ENCODE measurements at places on chromosomes 2 and 18.
A peak's percentile ranks its signal among the peaks of the same experiment; 100 is the strongest.

- DNase-seq = no peak
Observed at GRCh38 chr2:231541645-231542044, 11.4 kb upstream of the NMUR1 start.

GRCh38 chr2:130341562-130342019, 1.1 kb upstream of the IMP4 start:
- no peak for DNase-seq

GRCh38 chr2:163182764-163183354, 344.3 kb upstream of the KCNH7 start:
- no peak for DNase-seq

DNA sequence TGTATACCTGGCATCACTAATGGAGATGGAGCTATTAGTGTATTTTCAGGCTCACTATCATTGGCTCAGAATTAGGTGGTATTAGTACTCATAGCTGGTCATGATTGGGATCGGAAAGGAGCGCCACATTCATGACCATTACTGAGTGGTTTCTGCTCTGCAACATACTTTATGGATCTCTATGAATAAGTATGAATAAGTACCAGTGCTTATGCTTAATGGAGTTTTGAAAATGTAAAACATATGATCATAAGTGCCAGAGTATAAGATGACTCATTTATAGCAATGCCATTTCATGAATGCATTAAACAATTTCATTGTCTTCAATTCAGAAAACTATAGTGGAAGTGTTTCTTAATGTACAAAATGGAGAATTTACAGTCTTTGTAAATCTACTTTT, 156.7 kb downstream of the GALNT3 start:
- no peak for DNase-seq

- DNase-seq = peak; percentile 18
Observed at GRCh38 chr2:18749912-18750526, 160.7 kb upstream of the NT5C1B start.

GRCh38 chr2:172572981-172573380, 17.1 kb downstream of the PDK1 start:
- DNase-seq = no peak

GRCh38 chr2:219453671-219454590, 19.3 kb downstream of the SPEG start:
- no peak for DNase-seq

GRCh38 chr18:27040796-27041195, 144.3 kb downstream of the CHST9 start:
- DNase-seq = no peak

DNA sequence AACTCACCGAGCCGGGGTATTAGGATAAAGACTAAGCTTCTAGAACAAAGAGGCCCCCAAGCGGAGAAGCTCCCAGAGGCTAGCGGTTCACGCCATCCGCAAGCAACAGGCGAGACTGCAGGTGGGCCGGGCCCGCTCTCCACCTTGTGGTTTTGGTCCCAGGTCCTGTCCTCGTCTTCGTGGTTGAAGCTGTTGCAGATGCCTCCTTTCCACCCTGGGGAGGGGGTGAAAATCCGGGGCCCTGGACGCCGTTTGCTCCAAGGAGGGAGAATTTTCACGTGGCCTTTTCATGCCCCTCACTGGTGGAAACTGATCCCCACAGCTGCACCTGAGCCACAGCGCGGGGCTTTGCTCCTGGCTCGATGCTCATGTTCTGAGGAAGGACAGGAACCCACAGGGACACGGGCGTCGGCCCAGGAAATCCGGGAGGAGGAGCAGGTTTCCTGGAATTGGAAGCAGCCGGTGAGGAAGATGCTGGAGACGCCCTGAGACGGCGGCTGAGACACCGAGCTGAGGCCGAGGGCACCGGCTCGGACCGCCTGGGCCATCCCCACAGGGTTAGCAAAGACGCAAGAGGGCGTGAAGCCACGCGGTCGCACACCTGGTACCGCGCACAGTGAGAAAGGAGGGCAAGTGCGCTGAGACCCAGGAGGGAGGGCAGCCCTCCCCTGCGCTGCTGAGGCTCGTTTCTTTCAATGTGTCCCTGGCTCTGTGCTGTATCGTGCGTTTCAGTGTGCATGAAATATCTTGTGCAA, 54.7 kb upstream of the SALL3 start:
- DNase-seq = no peak

DNA sequence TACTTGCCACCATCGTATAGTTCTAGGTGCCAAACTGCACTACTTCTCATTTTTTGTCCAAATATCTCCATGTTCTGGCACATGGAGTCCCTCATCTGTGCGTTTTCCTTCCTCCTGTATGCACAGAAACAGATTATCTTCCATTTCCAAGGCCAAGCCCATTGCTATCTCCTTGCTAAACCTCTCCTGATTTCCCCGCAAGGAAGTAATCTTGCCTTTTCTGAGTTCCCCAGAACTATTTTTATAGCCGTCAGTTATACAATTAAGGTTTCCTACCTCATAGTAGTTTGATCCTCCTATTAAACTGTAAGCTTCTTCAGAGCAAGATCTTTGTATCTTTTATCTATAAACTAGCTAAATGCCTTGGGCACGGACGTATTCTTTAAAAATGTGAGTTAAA, 7.2 kb downstream of the DSG2 start:
- DNase-seq = no peak

GRCh38 chr2:68487773-68488355, 20.5 kb downstream of the APLF start:
- peak; percentile 18 for DNase-seq

GRCh38 chr2:15729709-15730544, 138.3 kb downstream of the DDX1 start:
- DNase-seq = no peak

DNA sequence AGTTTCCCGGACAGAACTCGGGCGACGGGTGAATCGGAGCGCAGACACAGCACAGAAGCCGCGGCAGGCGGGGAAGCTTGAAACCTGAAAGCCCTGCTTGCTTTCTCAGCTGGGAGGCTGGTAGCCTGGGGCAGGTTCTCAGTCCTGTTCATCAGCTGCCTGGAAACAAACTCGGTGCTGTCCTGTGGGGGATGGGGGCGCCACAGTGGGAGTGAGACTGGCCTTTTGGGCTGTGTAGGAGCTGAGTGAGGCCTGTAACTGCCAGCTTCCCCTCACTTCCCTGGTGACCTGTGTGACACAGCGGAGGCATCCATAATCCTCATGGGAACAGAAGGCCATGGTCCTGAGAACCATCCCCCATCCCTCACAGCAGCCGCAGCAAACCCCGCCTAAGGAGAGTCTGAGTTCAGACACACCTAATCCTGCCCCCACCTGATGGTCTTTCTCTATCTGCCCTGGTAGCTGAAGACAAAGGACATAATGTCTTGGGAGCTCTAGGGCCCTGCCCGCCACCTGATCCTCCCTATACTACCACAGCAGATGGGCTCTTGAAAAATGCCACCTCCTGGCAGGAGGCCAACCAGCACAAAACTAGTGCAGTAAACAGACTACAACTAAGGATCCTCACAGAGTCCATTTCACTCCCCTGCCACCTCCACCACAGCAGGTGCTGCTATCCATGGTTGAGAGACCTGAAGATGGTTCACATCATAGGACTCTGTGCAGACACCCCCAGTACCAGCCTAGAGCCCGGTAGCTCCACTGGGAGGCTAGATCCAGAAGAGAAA, 52.7 kb upstream of the LDLRAD4 start:
- DNase-seq = no peak

GRCh38 chr2:85929096-85930050, 40.6 kb upstream of the ST3GAL5 start:
- no peak for DNase-seq

GRCh38 chr2:22694300-22694699, 690.7 kb upstream of the KLHL29 start:
- DNase-seq = no peak

- DNase-seq = no peak
Observed at GRCh38 chr2:171512014-171512413, 10.3 kb upstream of the CYBRD1 start.

DNA sequence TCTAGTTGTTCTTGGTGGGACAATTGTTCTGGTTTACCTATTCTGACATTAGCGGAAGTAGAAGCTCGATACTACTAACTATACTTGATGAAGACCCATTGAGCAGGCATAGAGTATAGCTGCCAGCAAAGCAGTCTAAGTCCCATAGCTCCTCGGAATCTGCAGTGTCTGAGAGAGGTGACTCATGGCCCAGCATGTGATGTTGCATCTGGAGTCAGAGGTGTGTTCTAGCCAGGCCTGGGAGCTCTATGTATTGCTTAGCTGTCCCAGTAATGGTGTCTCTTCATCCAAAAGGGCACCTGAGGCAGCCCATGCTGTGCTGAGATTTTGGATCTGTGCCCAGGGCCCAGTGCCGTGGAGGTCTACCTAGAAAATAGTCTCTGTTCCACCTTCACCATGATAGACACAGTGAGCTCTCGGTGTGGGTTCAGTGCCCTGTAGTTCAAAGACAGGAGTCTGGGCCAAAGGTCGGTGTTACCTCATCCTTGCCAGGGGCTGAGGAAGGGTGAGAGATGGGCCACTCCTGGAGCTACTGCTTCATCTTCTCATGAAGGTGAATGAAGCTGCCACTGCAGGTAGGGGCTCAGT, 47.3 kb downstream of the MEX3C start:
- no peak for DNase-seq

DNA sequence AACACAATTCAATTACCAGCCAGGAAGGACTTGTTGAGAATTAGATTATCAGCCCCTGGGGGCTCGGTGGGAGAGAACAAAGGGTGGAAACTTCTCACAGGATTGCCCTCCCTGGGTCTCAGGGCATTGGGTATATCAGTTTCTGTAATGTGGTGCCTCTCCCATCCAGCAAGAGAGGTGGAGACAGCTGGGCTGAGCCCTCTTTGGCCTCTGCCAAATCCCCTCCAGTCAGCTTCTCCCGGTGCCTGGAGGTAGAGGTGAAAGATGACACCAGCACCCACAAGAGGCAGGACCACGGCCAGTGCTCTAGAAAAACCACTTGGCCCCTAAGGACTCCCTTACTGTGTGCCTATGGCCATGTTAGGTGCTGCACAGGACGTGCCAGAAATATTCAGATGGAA, 179.7 kb downstream of the HAUS1 start:
- no peak for DNase-seq

DNA sequence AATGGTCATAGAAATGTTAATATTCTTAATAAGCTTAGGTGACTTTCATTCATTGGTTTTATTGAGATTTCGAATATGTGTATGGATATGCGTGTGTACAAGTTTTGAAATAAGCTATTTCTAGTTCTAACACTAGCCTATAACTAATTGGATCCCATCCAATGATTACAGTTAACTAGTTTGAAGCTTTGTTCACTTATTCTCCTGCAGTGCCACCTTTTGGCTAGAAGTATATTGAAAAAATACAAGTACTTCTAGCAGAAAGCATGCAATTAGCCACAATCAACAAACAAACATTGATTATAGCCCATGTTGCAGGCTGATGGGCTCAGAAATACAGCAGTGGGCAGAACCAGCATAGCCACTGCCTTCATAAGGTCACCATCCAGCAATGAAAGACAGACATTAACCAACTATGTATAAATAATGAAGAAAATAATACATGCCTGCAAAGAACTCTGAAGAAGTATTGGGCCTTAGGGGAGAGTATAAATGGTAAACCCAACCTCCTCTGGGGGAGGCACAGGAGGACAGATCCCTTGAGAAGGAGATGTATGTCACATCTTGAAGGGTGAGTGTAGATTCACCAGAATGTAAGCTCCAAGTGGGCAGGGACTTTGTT, 5.1 kb upstream of the PIEZO2 start:
- DNase-seq = no peak

DNA sequence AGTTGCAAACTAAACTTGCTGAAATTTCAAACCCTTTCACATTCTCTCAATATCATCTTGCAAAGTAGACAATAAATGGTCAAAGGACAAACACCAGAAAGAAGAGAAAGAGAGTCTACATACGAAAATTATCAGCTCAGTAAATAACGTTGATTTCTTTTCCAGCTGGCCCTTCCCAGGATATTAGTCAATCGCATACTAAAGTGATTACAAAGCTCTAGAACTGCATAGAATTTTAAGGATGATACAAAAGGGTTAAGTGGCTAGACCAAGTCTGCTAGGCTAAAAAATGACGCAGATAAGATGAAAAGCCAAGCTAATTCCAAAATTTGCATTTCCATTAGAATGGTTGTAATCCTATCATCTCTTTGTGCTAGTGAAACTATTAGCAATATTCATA, 405.7 kb downstream of the FBXO15 start:
- DNase-seq = no peak

- DNase-seq = no peak
Observed at GRCh38 chr2:27184115-27184514, 27.7 kb upstream of the ATRAID start.

DNA sequence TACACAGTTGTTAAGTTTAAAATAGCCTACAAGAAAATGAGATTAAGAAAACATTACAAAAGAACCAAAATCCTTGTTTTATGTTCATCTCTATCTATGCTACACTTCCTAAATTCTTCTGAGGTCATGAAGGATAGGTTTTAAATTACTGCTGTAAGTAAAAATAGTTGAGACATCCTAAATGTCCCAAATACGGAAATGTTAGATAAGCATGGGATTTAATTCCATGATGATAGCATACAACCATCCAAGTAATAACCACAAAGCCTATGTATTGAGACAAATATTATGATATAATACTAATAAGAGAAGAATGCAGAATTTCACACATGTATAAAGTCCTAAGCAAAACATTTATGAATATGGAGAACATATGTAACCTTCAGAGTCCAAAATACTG, 34.1 kb downstream of the PIEZO2 start:
- DNase-seq = no peak

- no peak for DNase-seq
Observed at GRCh38 chr18:76528477-76529432, 33.7 kb upstream of the ZNF516 start.

- peak; percentile 77 for DNase-seq
Observed at GRCh38 chr2:3628800-3629199, 29.2 kb upstream of the ALLC start.

DNA sequence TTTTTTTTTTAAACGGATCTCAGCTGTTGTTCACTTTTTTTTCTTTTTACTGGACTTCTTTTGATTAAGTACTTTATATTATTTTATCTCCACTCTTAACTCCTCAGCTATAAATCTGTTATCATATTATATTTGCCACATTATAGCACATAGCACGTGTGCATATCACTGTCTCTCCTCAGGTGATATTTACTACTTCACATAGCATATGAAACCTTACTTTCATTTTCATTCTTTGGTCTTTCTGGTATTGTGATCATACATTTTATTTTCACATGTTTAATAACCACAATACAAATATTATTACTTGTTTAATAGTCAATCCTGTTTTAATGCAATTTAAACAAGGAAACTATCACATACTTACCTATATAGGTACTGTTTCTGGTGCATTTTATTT, 993.1 kb upstream of the TMEFF2 start:
- DNase-seq = no peak

DNA sequence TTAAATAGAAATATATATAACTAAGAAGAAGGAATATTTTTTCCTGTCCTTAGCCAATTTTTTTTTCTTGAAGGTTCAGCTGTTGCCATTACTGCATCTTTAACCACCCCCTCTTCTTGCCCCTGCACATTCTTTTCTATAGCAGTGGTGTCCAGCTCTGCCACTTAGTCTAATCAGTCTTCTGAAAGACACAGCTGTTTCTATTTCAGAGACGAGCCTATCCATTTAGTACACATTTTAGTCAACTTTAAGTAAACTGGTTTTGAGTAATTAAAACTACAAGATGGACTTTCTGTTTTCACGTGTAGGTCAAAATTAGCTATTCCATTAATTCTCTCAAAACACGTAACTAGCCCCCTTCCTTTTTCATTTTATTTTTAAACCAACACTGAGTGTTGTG, 21.0 kb downstream of the SPOPL start:
- DNase-seq = no peak

GRCh38 chr2:159249990-159250715, 36.4 kb downstream of the WDSUB1 start:
- no peak for DNase-seq

GRCh38 chr2:169287666-169288065, 74.7 kb downstream of the LRP2 start:
- DNase-seq = no peak

- DNase-seq = no peak
Observed at GRCh38 chr2:101306410-101306809, 2.1 kb downstream of the RNF149 start.
